Left cardiac atrium (tissue), 4 donors: ENCODE measurements at places on chromosomes 4 and X. TPM values are rescaled to one million over a fixed set of nuclear protein-coding genes. Genes with fewer than 3 reads are reported as not detected.

Gene DMRTC1
- not detected for total RNA-seq

Gene PF4V1
- not detected for total RNA-seq

DNA sequence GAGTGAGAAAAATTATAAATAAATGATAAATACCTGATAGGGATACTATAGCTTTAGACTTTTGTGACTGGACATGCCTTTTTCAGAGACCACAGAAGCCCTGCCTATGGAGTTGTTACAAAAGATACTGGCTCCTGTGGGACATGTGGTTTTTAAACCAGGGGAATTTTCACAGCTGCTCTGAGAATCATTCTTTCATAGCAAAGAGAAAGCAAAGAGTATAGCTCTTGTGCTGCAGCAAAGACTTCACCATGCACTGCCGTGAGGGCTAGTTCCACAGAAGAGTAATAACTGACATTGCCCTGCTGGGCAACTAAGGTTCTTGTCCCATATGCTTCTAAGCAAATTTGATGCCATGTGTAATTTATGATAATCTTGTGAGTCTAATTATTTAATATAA lies 98.2 kb downstream of the MAPK10 start:
- no peak for DNase-seq

DNA sequence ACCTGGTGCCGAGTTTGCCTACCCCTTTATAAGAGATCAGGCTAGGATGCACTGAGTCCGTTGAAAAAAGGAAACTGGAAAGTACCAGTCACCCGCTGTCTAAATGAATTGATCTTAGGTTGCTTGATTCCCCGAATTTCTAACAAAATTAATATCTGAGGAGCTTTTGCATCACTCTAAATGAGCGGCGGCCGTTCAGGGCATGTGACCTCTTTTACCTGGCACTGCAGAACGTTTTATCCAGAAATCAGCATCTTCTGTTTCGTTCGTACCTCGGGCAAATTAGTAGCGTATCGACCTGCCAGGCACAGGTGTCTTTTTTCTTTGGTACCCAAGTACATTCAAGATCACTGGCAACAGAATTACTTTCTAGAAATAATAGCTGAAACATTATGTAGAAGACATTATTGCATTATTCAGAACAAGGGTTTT lies 876 bp downstream of the KLHL2 start:
- no peak for DNase-seq

DNA sequence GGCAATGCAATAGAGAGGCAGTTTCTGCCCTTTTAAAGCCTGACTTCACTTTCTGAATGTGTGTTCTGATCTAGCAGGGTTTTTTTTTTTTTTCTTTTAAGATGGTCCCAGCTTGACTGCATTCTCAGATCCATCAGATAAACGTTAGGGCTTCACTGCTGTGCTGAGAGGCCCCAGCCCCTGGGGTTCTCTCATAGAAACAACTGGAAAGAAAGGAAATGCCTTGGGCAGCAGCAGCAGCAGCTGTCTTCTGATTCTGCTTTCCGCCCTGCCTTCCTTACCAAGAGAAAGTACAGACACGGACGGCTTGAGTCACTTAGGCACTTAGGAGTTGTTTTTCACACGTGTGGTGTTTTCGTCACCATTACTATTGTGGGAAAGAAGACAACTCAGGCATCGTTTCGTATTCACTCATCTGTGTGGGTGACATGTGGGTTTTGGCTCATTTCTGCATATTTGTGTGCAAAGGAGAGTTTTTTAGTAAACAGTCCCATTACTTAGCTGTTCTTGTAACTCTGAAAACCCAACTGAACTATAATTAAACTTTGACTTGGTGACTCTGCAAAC lies 172.0 kb downstream of the PTTG2 start:
- DNase-seq: no peak

GRCh38 chrX:123871309-123871708 lies 11.5 kb downstream of the XIAP start:
- no peak for DNase-seq

- no peak for DNase-seq
Measured at GRCh38 chr4:98747393-98748091, 89.1 kb upstream of the TSPAN5 start.

GRCh38 chrX:111823128-111823527 lies 52.9 kb upstream of the TRPC5OS start:
- no peak for DNase-seq

DNA sequence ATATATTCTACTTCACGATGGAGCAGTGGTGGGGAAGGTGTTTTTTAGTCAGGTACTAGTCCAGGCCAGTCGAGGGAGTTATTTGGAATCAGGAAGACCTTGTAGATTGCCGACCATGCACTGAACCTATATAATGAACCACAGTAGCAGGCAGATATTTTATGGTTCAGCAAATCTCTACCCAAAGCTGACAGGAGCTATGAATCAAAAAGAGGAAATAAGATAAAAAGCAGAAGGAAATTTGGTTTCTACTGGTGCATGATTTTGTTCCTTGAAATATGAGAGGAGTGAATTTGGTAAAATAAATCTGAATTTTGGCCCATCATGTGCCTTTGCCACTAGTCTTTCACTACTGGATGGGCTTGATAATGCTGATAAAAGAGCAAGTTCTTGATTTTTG lies 924.3 kb upstream of the DIAPH2 start:
- DNase-seq: no peak

DNA sequence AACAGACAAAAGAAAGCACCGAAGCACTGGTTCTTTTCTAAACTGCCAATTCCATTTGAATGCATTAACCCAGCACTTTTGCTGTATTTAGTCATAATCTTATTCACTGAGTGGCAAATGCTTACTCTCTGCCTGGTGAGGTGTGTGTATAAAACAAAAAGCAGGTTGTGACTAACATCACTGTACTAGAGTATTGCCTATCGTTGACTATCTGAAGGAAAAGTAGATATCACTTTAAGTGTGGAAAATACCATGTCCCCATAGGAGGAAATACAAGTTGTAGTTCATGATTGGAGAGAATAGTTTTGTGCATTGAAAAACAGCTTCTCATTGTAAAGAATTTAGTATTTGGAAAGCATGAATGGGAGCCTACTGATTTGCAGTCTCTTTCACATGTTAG lies 2.7 kb downstream of the PDLIM5 start:
- no peak for DNase-seq

- DNase-seq: no peak
Measured at GRCh38 chr4:148776941-148777340, 334.7 kb upstream of the NR3C2 start.

DNA sequence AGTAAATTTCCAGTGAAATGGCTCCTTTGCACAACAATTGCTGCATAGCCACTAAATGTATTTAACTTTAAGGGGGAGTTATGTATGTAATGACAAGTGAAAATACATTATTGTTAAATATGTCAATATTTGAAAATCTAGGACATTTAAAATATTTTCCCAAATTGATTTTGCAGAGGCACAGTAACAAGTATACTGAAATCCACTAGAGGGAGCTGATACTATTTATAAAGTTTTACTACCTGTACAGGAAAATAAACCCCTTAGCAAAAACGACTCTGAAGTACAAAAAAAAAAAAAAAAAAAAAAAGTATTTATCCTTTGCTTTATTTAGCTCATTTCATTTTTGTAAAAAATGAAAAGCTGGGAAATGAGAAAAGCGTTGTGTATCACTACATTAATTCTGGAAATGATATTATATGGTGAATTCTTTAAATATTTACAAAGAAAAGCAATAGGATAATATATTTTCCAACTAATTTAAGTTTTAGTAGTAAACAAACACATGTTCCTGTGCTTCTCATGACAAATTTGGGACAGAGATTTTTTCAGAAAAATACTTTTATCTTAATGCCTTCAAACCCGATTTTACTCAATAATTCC lies 727.7 kb downstream of the DMD start:
- DNase-seq: no peak

DNA sequence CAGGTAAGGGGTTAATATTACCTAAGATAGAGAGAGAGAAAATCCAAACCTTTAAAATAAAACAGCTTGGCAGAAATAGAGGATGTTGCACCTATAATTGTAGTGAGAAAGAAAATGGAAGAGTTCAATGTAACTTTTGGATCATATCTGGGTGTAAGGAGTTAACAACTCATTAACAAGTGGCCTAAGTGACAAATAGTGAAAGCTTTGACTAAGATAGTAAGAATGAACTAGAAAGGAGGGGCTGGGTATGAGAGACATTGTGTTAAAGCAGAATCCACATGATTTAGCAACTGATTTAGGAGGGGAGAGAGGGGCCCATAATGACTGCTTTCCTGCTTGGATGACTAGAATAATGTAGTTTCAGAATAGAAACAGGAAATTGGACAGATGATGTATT lies 761.0 kb downstream of the IL1RAPL1 start:
- no peak for DNase-seq

GRCh38 chrX:7390441-7390840 lies 242.5 kb upstream of the PUDP start:
- DNase-seq: no peak

- no peak for DNase-seq
Measured at GRCh38 chr4:74095886-74096264, 3.1 kb downstream of the CXCL2 start.

DNA sequence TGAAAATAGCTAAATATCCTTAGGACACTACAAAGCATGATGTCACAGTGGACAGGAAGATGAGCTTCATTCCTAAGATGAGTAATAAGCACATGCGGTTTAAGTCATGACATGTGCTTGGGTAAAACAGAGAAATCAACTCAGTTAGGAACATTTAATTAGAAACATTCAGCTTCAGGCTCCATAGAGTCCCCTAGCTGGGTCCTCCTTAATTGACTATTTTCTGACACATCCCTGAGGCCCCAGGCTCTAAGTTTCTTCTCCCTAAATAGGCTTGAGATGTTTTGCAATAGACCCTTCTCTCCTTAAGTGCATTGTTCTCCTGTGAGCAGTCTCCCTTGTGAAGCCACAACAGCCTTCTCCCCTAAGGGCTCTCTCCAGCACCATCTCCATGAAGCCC lies 70.4 kb upstream of the ANXA3 start:
- DNase-seq: no peak

DNA sequence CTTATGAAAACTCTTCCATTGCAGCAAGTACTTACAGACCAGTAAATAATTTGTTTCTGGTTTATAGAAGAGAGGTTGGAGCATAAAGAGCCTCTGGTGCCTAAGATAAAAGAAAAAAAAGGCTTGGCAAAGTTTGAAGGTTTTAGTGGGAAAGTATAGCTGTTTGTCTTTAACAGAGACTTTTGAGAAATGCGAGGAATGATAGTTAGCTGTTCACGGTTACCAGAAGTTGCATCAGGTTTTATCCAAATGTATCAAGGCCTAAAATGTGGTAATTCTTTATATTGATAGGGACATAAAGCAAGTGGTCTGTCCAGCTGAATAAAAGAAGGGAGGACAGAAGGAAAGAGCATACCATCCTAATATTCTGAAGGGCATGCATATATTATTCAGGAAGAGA lies 29.3 kb downstream of the RAP1GDS1 start:
- no peak for DNase-seq
